ENCODE measurements at places on chromosomes 6 and 20. TPM values are rescaled to one million over a fixed set of nuclear protein-coding genes. Genes with fewer than 3 reads are reported as not detected.

The DLL1 gene
- 0.10 TPM for polyA plus RNA-seq

The RBPJL gene
- not detected for polyA plus RNA-seq

The GLYATL3 gene
- not detected for polyA plus RNA-seq

The MOG gene
- polyA plus RNA-seq: not detected

The MCHR2 gene
- not detected for polyA plus RNA-seq

The BAK1 gene
- polyA plus RNA-seq: 40.6 TPM

The LSM14B gene
- polyA plus RNA-seq: 0.98 TPM

The ADGRF4 gene
- not detected for polyA plus RNA-seq

The MYH7B gene
- polyA plus RNA-seq: 0.34 TPM

The FABP7 gene
- polyA plus RNA-seq: not detected

The HCRTR2 gene
- not detected for polyA plus RNA-seq

The NRN1 gene
- 0.40 TPM for polyA plus RNA-seq
